Suprapubic skin (tissue), 4 donors: ENCODE measurements at places on chromosomes 1 and 21. TPM values are rescaled to one million over a fixed set of nuclear protein-coding genes. Genes with fewer than 3 reads are reported as not detected.

DNA sequence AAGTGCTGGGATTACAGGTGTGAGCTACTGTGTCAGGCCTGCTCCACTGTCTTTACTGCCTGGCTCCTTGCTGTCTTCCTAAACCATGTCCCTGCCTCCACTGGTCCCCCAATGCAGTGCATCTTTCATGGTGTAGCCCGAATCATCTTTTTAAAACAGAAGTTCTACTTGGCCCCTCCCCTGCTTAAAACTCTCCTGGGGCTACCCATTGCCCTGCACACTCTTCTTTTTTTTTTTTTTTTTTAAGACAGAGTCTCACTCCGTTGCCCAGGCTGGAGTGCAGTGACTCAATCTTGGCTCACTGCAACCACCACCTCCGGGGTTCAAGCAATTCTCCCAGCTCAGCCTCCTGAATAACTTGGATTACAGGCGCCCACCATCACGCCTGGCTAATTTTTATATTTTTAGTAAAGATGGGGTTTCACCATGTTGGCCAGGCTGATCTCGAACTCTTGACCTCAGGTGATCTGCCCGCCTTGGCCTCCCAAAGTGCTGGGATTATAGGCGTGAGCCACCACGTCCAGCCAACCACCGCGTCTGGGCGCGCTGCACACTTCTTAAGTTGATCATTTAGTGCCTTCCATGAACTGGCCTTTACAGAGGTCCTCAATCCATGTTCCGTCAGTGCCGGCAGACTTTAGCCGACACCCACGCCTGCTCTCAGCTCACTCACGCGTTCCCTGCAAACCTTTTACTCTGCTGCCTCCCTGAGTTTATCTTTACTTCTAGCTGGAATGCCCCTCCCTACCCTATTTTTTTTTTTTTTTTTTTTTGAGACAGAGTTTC, 2.4 kb downstream of the FCN3 start:
- H3K4me1 ChIP-seq: peaks cover 40% of the 10 kb centered on the region
- H3K27me3 ChIP-seq: no peaks in the 10 kb centered on the region
- H3K27ac ChIP-seq: no peak overlapping the region

GRCh38 chr21:31216206-31216605, 127.9 kb downstream of the TIAM1 start:
- H3K4me1 ChIP-seq: peaks cover 31% of the 10 kb centered on the region
- no peak overlapping the region for H3K27ac ChIP-seq
- H3K36me3 ChIP-seq: peaks cover 3% of the 10 kb centered on the region
- no peak for DNase-seq
- H3K4me3 ChIP-seq: no peak overlapping the region

DNA sequence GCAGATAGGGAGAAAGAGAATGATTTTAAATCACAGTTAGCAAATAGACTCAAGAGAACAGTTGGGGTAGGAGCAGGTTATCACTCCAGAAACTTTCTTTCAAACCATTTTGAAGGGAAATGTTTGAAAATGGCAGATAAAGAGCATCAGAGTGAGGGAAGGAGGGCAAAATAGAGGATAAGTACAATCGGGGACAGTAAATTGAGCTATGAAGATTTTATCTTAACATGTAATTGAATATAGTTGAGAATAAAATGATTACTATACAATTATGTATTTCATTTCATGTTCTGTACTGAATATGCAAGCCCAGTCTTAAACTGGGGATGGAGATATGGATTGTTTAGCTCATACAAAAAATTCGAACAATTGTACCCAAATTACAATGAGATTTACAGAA, 54.0 kb downstream of the MAP10 start:
- no peak overlapping the region for H3K4me3 ChIP-seq
- no peaks in the 10 kb centered on the region for H3K27me3 ChIP-seq
- H3K27ac ChIP-seq: no peak overlapping the region
- no peak for DNase-seq
- H3K4me1 ChIP-seq: no peaks in the 10 kb centered on the region

DNA sequence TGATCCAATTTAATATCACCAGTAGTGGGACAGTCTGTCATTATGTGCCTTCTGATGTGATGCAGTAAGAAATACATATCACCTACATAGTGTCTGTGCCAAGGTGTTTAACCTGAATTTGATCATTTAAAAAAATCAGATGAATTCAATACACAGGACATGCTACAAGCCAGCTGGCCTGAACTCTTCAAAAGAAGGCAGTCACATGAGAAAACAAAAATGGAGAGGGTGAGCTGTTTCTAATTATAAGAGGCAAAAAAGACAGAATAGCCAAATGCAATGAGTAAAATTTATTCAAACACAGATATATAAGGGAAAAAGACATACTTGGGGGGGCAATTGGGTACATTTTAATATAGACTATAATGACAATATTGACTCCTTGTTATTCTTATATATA, 66.5 kb downstream of the ST3GAL3 start:
- H3K36me3 ChIP-seq: no peaks in the 10 kb centered on the region
- no peak overlapping the region for H3K4me3 ChIP-seq
- no peak for DNase-seq
- H3K27ac ChIP-seq: no peak overlapping the region
- H3K4me1 ChIP-seq: peaks cover 2% of the 10 kb centered on the region

- H3K27me3 ChIP-seq: no peaks in the 10 kb centered on the region
- H3K36me3 ChIP-seq: no peaks in the 10 kb centered on the region
- H3K27ac ChIP-seq: no peak overlapping the region
- DNase-seq: no peak
- peak overlapping the region; percentile 18 for H3K4me3 ChIP-seq
These were observed 31.0 kb downstream of the ATP5PO start for GRCh38 chr21:33884376-33885171.

- no peaks in the 10 kb centered on the region for H3K36me3 ChIP-seq
- DNase-seq: no peak
- H3K4me1 ChIP-seq: no peaks in the 10 kb centered on the region
These were observed 83.8 kb downstream of the EVI5 start for GRCh38 chr1:92701147-92701546.

DNA sequence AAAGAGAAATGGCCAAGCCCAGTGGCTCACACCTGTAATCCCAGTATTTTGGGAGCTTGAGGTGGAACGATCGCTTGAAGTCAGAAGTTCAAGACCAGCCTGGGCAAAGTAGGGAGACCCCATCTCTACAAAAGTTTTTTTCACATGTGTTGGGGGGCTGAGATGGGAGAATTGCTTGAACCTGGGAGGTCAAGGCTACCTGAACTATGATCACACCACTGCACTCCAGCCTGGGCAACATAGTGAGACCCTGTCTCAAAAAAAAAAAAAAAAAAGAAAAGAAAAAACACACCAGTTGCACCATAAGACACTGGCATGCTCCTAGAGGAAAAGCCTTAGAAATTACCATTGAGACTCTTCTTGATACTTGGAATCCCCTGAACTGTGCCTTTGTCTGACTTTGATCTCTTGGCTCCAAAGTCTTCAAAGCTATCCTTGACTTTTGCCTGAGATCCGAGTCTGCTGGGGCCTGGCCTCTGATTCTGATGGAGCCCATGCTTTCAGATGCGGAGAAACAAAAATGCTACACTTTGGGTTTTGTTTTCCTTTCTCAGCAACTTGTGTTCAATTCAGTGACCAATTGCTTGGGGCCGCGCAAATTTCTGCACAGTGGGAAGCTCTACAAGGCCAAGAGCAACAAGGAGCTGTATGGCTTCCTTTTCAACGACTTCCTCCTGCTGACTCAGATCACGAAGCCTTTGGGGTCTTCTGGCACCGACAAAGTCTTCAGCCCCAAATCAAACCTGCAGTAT, 33.7 kb downstream of the ATP5PO start:
- no peak overlapping the region for H3K4me3 ChIP-seq
- no peak overlapping the region for H3K27ac ChIP-seq

DNA sequence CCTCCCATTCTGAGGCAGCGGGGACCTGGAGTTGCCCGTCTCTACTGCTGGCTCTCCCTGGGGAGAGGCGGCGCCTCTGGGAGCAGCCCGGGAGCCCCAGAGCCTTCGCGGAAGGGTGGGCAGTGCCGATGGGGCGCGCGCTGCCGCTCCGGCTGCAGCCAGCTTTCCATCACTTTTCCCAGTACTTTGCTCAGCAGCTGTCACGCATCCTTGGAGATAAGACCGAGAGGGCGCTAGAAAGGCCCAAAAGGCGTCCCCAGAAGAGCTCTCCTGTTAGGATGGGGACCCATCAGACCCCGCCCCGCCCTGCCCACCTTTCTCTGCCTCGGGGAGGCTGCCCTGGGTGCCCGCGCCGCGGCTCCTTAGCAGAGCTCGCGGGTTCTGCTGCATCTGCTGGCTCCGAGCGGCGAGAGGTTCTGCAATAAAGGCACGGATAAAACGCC, 534 bp downstream of the KCNH1 start:
- peaks cover 51% of the 10 kb centered on the region for H3K27me3 ChIP-seq
- DNase-seq: no peak
- H3K4me1 ChIP-seq: peaks cover 15% of the 10 kb centered on the region
- no peaks in the 10 kb centered on the region for H3K36me3 ChIP-seq
- no peak overlapping the region for H3K27ac ChIP-seq

- DNase-seq: peak; percentile 44
- no peaks in the 10 kb centered on the region for H3K36me3 ChIP-seq
- no peak overlapping the region for H3K4me3 ChIP-seq
- no peak overlapping the region for H3K27ac ChIP-seq
- no peaks in the 10 kb centered on the region for H3K4me1 ChIP-seq
- H3K27me3 ChIP-seq: no peaks in the 10 kb centered on the region
These were observed 27.8 kb downstream of the SMIM12 start for GRCh38 chr1:34831721-34832246.

DNA sequence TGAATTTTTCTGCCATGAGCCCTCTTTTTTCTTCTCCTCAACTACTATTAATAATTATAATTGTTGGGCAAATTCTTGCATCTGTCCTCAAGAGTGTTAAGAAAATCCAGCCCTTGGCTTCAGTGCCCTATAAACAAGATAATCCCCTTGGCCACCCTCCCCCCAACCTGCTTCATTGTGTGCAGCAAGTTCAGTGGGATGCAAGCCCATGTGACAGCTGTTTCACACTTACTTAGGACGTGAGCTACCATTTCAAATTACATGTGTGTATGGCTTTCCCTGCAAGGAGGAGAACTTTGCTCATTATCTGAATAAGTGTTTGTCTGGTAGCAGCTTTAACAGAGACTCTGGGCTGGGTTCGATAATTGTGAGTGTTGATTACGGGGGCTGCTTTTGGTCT, 276.2 kb downstream of the CACNA1E start:
- no peak overlapping the region for H3K4me3 ChIP-seq
- no peaks in the 10 kb centered on the region for H3K4me1 ChIP-seq

DNA sequence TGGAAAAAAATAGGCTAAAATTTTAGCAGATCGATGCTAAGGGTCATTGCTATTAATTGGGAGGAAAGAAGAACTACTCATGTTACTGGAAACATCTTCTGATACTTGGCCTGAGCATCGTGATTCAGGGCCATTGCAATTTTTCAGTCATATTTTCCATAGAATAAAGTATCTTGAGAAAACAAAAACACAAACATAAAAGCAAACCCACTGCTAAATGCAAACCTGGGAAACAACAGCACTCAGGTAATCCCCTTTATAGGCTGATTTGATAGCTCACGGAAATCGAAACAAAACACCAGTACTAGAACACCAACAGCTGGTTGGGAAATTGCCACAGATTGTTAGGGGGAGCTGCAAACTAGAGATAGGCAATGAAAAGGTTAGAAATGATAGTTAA, 172.9 kb upstream of the ESRRG start:
- H3K27ac ChIP-seq: no peak overlapping the region
- H3K27me3 ChIP-seq: no peaks in the 10 kb centered on the region
- H3K36me3 ChIP-seq: no peaks in the 10 kb centered on the region
- H3K4me1 ChIP-seq: no peaks in the 10 kb centered on the region
- H3K4me3 ChIP-seq: no peak overlapping the region
- no peak for DNase-seq

GRCh38 chr1:15541231-15541792, 14.7 kb downstream of the DNAJC16 start:
- no peak for DNase-seq
- no peaks in the 10 kb centered on the region for H3K4me1 ChIP-seq

DNA sequence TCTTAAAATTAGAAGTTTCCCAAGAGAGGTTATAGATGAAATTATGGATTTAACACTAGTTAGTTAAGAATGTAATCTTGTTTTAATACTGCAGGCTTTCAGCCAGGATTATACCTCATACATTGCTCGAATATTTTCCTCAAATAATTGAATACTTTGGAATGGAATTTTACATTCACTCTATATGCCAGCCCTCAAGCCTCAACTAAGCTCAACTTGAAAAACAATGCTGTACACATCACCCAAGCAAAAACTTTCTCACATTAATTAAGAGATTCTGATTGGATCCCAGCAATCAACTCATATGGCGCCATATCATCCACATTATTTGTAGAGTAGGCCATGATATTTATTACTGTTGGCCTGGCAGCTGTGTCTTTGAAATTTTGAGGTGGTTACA, 710.7 kb upstream of the ADAMTS5 start:
- H3K27ac ChIP-seq: no peak overlapping the region
- no peaks in the 10 kb centered on the region for H3K36me3 ChIP-seq

DNA sequence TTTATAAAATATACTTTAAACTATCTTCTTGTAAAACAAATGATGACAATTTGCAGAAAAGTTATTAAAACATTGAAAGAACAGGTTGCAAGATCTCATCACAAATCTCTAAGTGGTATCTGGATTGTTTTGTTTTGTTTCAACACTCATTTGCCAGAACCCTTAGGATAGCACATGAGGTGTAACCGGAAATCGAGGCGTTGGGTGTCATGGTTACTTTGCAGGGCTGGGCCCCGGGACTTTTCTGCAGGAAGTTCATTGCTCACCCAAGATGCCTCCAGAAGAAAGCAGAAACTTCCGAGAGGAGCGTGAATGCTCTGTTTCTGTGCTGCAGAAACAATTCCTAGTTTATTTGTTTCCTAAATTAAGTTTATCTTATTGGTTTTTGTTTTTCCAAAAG, 2.5 kb downstream of the DISC1 start:
- no peak for DNase-seq
- H3K36me3 ChIP-seq: no peaks in the 10 kb centered on the region
- H3K27me3 ChIP-seq: no peaks in the 10 kb centered on the region
- peaks cover 28% of the 10 kb centered on the region for H3K4me1 ChIP-seq
- H3K27ac ChIP-seq: peak overlapping the region; percentile 92

DNA sequence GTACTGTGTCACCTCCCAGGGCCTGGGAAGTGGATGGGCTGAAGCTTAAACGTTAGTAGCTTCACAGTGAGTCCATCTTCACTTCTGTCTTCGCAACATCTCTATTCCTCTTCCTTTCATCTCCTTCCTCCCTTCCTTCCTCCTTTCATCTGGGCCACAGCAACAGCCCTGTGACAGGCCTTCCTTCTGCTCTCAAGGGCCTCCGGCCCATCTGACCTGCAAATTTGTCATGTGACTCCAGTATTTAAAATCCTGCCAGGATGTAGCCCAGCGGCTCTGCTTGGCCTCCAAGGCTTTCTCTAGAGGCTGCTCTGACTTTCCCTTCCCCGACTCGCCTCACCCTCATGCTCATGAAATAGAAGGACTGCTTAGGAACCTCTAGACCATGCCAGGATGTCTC, 10.9 kb upstream of the BATF3 start:
- no peaks in the 10 kb centered on the region for H3K27me3 ChIP-seq
- no peak overlapping the region for H3K27ac ChIP-seq
- no peak for DNase-seq
- H3K4me1 ChIP-seq: no peaks in the 10 kb centered on the region
- H3K4me3 ChIP-seq: no peak overlapping the region

- DNase-seq: no peak
- no peaks in the 10 kb centered on the region for H3K27me3 ChIP-seq
- no peak overlapping the region for H3K4me3 ChIP-seq
- peaks cover 32% of the 10 kb centered on the region for H3K4me1 ChIP-seq
- H3K36me3 ChIP-seq: no peaks in the 10 kb centered on the region
These were observed 150.3 kb downstream of the ETS2 start for GRCh38 chr21:38956007-38956406.

FALEC gene
- not detected for total RNA-seq

AUNIP gene
- total RNA-seq: not detected

CHODL gene
- total RNA-seq: 1.9 TPM

SGIP1 gene
- 0.72 TPM for total RNA-seq

AJAP1 gene
- 0.64 TPM for total RNA-seq

KCNT2 gene
- total RNA-seq: 0.34 TPM
